NCI-H1092 (cell line): ENCODE measurements at places on chromosomes 3 and 15.

DNA sequence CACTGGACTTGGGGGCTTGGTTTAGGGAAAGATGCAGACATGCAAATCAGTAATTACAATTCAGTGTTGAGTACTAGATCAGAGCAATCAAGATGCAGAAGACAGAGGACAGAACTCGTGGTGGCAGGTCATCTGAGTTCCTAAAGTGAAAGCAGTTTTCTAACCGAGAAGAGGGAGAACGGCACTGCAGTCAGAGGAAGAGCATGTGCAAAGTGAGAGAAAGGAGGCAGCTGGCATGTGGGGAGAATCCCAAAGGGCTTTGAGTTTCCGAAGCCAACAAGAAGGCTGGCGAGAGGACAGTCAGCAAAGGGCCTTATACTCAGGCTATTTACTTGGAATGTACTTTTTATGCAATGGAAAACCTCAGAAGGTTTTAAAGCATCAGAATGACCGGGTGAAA is 87.0 kb downstream of the ANP32A start:
- no peak for DNase-seq

GRCh38 chr15:57012556-57012955 is 94.1 kb downstream of the TCF12 start:
- no peak for DNase-seq

- DNase-seq: no peak
Measured at GRCh38 chr3:28940994-28941393, 339.9 kb upstream of the RBMS3 start.

DNA sequence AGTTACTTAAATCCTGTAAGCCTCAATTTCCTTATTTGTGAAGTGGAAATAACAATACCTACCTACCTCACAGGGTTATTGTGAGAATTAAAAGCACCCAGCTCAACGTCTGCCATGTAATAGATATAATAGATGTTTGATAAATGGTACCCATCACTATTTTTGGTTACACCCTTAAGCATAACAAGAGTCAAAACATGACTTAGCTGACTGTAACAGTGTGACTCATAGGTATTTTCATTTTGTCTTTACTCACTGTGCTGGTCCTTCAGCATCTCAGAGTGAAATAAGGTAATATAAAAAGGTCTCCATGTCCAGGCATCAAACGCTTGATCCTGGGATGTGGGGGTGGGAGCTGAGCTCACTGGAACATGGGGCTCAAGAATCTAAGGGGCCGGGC is 3.1 kb downstream of the CPLX3 start:
- DNase-seq: no peak

DNA sequence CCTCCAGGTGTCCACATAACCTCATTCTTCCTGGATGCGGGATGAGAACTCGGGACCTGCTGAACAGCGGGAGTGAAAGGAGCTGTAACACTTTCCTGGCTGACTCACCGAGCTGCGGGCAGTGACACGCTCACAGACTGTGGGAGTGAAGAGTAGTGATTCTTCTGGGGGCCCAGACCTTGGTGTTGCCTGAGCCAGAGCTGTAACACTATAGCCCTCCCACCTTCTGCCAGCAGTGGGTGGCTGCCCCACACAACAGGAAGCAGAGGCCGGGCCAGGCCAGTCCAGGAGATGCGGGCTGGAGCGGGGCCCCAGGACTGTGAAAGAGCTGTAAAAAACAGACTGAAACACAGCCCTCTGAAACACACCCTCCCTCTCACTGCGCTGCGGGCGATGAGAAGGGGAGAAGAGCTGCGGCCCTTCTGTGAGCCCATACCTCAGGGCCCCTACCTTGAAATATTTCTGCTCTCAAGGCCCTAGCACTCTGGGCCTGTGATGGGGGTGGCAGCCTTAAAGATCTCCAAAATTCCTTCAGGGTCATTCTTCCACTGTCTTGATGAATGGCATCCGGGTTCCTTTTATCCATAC is 464.0 kb upstream of the CCDC54 start:
- no peak for DNase-seq

DNA sequence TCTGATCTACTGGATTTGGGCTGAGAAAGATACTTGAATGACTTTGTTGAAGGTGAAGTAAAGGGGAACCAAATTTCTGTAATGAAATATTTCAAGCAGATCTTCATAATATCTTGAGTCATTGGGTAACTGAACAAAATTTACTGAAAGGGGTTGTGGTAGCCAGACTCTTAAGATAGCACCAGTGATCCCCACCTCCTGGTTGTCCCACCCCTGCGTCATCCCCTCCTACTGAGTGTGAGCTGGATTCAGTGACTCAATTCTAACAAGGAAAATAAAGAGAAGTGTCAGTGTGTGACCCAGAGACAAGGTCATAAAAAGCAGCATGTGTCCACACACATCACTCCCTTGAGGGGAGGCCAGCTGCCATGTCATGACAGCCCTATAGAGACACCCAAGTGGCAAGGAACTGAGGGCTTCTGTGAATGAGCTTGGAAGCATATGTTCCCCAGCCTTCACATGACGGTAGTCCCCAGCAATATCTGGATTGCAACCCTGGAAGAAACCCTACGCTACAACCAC is 107.1 kb downstream of the MECOM start:
- DNase-seq: no peak

GRCh38 chr15:98730860-98731711 is 82.7 kb downstream of the IGF1R start:
- no peak for DNase-seq

DNA sequence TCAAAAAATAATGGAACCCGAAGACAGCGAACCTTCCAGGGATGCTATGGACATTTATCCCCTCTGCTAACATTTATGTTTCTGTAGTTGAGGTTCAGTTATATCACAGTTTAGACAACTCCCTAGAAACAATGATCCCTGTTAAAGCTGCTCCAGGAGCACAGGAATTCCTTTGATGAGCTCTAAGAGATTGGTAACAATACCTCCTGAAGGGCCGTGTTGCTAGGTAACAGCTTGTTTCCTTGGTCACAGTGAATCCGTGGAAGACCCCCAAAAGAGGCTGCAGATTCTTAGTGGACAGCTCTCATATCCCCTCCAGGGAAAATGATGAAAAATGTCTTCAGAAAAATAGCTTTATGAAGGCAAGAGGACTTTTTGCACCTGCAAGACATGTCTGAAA is 160.2 kb downstream of the SERPINI1 start:
- DNase-seq: no peak

GRCh38 chr3:129973853-129974563 is 512 bp upstream of the TRH start:
- no peak for DNase-seq

DNA sequence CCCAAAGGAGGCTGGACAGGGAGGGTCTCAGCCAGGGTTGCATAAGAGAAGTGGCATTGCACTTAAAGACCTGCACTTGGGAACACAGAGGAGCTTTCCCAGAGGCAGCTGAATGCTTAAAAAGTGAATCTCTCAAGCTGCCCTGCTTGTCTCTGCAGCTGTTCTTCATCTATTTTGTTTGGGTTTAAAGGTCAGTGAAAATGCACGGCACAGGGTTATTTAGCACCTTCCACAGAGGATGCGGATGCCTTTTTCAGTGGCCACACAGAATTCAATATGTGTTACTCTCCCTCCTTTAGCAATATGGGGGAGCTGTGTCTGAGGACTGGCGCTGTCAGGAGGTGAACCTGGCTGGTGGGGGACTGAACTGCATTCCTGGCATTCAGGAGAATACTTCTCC is 22.7 kb upstream of the CTNNB1 start:
- DNase-seq: no peak

DNA sequence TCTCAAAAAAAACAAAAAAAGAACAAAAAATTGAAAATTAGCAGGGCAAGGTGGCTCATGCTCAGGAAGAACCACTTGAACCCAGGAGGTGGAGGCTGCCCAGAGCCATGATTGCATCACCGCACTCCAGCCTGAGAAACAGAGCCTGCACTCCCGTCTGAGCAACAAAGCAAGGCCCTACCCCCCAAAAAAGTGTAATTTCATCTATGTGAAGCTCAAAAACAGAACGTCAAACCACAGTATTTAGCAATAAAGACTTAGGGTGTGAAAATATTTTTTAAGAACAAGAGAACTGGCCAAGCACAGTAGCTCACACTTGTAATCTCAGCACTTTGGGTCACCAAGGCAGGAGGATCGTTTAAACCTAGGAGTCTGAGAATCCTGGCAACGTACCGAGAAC is 38.2 kb downstream of the STAG1 start:
- no peak for DNase-seq

DNA sequence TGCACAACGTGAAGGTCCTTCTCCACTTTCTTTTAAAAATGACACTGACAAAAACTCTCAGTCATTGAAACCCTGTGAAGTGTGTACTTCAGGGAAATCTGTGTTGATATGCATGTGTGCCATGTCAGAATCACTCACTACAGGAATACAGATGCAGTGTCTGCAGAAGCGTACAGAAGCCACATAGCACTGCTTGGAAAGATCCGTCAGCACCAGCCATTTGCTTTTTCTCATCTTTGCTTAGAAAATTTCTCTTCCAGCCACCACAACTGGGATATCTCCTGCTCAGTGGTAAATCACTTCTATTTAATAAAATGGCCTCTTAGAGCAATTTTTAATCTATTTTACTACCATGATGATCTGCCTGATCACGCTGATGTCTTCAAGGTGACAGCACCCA is 91.3 kb upstream of the ARHGEF26 start:
- DNase-seq: no peak

- DNase-seq: no peak
Measured at GRCh38 chr3:133747907-133748639, 1.9 kb downstream of the TF start.

DNA sequence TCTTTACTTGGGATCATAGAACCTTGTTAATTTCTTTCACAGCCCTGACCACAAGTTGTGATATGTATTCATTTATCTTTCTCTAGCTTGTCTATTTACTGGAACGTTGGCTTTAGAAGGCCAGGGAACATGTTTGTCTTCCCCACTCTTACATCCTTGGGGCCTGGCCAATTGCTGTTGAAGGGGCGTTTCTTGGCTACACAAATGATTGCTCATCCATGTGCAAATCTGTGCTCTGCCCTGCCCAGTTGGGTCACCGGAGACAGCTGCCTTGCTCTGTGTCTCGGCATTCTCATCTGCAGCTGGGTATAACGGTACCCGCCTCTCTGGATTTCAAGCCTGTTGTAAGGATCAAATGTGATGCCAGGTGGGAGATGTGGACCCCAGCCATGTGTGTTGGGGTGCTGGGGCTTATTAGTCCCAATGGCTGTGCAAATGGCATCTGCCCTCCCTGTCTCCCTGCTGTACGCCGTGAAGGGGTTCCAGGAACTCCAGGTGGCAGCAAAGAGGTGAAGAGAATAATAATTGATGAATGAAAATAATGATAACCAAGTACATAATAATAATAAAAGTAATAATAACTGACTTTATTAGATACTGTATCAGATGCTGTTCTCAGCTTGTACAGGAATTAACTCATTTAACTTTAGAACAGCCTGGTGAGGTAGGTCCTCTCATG is 24.0 kb upstream of the TLE3 start:
- DNase-seq: no peak

DNA sequence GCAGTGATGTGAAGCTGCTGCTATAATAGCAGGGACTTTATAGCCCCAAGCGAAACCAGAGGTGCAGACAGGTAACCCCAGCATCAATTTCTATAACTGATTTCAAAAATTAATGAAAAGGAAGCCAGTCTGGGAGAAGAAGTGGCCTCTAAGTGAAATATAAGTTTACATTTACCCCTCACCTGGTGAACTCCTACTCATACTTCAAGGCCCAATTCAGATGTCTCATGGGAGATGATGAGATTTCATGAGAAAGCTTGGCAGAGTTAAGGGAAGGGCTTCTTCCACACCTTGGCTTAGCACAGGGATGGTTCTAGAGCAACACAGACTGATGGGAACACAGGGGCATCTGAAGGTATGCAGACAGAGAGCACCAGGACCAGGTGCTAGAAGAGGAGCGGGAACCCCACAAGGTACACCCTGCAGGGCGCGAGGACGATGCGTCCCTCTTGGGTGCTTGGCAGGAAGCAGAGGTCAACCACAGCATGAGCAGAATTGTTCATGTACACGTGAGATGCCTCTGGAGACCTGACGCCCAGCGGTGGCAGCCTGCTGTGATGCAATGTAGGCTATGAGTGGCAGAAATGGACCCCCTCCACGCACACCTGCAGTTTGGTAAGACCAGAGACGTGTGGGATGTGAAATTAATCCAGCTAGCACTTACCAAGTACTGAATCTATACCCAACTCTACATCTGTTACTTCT is 102.9 kb downstream of the SRGAP3 start:
- DNase-seq: no peak
